NCI-H774 (cell line): ENCODE measurements at places on chromosomes 16 and 17.

- no peak for DNase-seq
Observed at GRCh38 chr16:80433623-80434022, 107.2 kb upstream of the DYNLRB2 start.

DNA sequence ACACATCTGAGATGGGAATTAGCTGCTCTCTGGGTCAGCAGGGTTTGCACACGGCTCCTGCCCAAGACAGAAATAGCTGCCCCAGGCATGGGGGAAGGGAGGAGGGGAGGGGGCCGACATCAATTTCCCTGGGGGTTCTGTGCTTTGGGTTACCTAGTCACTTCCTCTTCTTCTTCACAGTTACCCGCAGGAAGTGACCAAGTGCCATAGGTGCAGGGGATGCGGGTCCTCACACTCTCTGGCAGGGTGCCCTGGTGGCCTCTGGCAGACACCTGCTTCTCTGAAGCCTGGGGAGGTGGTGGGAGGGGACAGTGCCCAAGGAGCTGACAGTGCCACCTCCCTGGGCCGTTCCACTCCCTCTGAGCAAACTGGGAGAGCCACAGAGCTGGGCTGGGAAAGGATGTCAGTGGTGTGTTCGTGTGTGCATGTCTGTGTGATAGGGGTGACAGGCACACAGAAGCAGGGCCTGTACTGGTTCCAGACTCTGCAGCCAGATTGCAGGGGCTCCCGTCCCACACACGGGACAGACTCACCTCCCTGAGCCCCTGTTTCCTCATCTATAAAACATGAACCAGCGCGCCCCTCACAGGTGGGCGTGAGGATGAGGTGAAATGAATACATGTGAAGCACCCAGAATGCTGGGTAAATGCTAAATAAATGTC, 18.2 kb downstream of the SCN4A start:
- no peak for DNase-seq

DNA sequence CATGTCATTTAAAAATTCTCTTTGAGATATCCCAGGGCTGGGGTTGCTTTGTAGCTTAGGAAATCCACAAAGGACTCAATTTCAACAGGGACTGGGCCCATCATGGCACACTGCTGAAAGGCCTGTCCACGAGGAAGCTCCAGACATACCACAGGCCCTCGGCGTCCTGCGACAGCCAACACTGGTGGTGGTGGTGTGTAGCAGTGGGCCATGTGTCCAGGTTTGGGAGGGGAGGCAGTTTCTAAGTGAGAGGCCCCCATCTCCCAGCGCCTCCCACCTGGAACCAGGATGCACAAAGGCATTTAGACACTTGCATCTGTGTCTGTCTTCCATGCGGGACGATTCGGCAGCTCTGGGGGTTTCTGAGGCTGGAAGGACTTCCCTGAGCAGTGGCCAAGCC, 65.2 kb upstream of the ZNF423 start:
- DNase-seq: no peak

DNA sequence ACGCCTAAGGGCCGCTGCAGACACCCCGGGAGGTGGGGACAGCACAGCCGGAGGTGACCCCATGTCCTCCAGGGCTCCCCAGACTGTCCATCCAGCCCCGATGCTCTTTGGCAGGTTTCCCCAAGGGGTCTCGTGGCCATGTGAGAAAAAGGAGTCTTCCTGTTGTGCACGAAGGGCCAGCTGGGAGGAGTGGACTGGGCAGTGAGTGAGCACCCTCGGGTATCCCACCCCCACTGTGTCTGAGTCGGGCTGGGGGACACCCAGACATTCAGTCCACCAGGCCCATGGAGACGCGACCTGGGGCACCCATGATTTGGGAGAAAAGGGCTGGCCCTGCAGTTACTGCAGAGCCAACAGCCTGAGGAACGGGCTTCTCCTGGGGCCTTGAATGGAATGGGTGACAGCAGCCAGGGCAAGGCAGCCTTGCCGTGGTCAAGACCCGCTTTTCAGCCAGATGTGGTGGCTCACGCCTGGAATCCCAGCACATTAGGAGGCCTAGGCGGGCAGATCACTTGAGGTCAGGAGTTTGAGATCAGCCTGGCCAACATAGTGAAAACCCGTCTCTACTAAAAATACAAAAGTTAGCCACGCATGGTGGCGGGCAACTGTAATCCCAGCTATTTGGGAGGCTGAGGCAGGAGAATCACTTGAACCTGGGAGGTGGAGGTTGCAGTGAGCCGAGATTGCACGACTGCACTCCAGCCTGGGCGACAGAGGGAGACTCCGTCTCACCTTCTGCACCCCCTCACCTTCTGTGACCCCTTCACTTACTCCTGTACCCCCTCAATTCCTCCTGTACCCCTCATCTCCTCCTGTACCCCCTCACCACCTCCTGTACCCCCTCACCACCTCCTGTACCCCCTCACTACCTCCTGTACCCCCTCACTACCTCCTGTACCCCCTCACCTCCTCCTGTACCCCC, 24.1 kb upstream of the CAPN15 start:
- DNase-seq: no peak

DNA sequence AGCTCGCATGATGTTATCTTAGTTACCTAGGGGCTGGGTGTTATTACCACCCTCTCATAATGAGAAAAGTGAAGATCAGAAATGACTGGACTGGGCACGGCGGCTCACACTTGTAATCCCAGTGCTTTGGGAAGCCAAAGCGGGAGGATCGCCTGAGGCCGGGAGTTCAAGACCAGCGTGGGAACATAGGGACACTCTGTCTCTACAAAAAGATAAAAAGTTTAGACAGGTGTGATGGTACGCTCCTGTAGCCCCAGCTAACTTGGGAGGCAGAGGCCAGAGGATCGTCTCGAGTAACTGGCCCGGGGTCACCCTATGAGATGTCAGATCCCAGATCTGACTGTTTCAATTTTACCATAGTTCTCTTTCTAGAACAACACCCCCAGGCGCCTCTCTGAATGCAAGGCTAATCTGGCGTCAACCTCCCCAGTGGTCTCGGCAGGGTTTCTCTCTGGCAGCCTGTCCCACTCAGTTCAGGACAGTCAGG, 1.9 kb upstream of the CCDC102A start:
- DNase-seq: no peak

GRCh38 chr16:4651827-4652226, 27.2 kb downstream of the MGRN1 start:
- DNase-seq: no peak

DNA sequence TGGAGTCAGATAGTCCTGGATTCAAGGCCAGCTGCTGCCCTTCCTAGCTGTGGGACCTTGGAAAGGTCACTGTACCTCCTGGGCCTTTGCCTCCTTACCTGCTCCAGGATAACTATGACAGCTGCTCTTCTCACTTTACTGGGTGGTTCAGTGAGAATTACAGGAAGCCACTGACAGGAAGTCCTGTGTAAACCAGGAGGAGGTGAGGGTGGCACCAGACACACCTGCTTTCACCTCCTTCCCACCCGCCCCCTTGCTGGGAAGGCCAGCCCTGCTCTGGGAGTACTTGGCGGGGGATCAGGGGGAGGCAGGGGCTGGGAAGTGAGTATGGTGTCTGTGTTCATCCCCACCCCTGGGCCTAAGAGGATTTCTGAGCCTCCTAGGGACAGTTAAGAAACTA, 42.6 kb downstream of the CPNE2 start:
- no peak for DNase-seq

DNA sequence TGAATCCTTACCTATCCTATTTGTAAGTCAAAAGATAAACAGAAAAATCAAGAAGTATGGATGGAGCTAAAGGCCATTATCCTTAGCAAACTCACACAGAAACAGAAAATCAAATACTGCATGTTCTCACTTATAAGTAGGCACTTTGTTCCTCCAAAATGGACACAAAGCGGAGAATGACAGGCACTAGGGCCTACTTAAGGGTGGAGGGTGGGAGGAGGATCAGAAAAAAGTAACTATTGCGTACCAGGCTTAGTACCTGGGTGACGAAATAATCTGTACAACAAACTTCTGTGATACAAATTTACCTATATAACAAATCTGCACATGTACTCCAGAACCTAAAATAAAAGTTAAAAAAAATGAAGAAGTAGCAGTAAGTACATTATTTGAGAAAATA, 164.3 kb downstream of the PARN start:
- no peak for DNase-seq

DNA sequence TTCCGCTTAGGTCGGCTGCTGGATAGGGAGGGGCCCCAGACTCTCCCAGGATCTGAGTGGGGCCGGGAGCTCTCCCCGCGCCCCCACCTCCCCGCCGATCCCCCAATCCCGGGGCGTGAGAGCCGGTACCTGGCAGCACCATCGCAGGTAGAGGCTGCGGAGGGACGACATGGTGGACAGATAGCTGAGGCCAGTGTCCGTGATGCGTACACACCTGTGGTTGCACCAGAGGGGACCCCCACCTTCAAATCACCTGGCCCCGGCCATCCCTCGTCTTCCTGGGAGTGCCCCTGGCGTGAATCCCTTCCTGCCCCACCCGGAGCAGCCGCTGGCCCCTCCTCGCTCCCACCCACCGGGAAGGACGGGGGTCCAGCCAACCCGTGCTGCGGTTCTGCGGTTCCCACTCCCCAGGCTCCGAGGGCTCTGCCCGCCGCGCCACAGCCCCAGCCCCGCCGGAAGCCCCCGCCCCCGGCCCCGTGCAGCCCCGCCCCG, 4.7 kb upstream of the WDR24 start:
- DNase-seq: no peak

DNA sequence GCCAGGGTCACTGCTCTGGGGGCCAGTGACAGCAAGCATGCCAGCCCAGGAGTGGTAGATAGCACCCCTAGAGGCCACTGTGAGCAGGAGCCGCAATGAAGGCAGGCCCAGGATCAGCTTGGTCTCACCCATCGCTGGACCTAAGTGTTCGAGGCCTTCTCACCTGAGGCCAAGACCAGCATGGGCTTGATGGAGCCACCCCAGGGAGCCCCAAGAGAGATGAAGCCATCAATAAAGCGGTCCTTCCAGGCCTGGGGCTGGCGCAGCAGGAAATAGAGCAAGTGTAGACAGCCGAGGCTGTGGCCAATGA, 1.8 kb downstream of the LCAT start:
- DNase-seq: no peak

DNA sequence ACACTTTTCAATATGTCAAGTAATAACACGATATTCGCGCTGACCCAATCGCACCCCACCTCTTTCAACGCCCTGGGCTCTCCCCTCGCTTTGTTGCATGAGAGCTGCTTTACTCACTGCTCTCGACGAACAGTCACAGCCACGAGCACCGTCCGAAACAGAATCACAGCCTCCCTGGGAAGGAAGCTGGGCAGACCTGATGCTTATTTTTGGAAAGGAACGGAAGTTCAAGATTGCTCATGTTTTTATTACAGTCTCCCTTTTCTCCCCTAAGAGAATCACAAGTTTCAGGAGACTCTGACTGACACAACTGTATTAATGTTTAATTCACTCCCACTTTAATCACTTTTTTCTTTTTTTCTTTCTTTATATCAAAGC, 67.8 kb downstream of the ANKRD11 start:
- no peak for DNase-seq

- no peak for DNase-seq
Observed at GRCh38 chr16:24946155-24946554, 69.0 kb downstream of the ARHGAP17 start.

GRCh38 chr17:17326275-17326875, 23.2 kb downstream of the NT5M start:
- DNase-seq: no peak

- no peak for DNase-seq
Observed at GRCh38 chr17:50625032-50625871, 9.4 kb upstream of the ABCC3 start.

DNA sequence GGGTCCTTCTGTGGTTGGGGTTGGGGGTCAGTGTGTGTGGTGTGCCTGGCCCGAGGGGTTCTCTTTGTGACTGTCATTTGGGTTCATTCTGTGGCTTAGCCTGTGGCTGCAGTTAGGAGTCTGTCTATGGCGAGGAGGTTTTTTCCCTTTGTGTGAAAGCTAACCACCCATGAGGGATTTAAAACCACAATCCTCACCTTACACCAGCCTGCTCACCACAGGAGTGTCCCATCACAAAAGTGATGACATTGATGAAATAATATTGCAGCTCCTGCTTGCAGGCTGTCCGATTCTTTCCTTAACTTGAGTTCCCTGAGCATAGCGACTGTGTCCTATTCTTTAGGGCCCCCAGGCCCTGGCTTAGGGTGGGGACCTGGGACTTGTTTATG, 113.6 kb downstream of the RAP1GAP2 start:
- no peak for DNase-seq

GRCh38 chr16:27269300-27270150, 953 bp upstream of the NSMCE1 start:
- DNase-seq: no peak

- DNase-seq: no peak
Observed at GRCh38 chr16:81740169-81740568, 38.9 kb upstream of the PLCG2 start.

DNA sequence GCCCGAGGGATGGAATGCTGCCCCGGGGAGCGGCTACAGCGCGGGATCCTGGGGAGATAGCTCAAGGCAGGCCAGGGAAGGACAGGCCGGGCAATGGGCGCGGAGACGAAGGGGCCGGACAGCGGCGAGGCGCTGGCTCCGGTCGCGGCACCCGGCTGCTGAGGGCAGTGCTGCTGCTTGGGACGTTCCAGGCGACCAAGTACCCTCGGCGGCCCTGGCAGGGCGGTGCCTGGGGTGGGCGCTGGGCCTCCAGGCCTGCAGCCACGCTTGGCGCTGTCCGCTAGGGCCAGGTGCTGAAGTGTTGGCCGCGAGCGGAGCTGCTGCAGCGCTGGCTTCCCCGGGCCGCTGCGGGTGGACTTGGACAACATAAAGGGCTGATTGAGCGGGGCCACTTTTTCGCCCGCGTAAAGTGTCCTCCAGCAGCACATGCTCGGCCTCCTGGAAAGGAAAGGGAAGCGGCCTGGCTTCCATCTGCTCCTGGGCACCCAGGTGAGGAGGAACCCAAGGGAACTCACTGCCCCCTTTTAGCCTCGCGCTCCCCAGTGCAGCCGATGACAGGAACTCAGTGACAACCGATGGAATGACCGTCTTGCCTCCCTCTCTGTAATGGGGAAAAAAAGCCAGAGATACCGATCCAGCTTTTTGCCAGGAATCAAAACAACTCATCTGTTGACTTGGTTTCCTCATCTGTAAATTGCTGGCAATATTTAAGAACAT, 23.7 kb downstream of the CLEC3A start:
- DNase-seq: no peak

DNA sequence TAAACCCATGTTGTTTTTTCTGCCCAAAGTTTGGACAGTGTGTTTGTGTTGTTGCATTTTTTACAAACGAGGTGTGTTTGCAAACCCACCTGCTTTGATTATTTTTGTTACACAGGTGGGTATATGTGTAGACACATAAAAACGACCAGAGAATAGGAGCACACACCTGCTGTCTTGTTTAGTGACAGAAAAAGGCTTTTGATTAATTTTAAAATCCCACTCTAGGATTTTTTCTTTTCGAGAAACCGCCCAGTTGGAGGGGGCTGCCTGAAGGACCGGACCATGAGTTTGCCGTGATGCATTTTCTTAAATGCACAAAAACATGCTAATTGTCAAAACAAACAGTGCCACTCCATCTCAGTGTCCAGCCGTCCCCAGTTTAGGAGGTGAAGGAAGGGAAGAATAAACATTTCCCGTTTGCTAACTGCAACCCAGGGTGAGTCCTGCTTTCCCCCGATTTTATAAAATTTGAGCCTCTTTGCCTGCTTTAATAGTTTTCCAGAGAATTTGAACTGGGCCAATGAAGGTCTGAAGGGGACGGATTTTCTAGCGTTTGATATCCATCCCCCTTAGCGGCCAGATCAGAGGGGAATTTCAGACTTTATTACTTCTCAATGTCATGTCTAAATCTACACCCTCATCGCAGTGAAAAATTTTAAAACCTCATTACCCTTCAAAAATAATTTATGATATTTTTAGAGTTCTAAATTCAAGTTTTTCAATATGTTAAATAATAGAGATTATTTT, 3.2 kb downstream of the FOXC2 start:
- no peak for DNase-seq
